CD4-positive, alpha-beta memory T cell (primary cell): ENCODE measurements at places on chromosomes 2 and 18.

DNA sequence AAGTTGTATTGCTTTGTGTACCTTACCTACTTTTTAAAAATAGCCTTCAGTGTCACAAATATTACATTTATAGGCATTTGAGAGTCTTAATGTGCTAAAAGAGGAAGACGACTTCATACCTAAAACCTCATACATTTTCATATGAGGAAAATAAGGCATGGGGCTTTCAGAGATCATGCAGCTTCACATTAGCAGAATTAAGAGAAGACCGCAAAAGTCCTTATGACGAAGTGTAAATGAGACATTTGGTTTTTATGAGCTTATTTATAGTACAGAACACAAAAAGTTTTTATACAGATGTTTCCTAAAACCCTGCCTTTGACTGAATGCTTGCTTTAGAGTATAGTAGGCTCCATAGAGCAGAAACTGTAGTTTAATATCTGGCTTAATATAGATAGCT lies 10.1 kb upstream of the CCDC138 start:
- H3K27me3 ChIP-seq = no peaks in the 10 kb centered on the region
- H3K4me3 ChIP-seq = no peak overlapping the region
- H3K36me3 ChIP-seq = peaks cover 50% of the 10 kb centered on the region
- no peaks in the 10 kb centered on the region for H3K4me1 ChIP-seq
- no peak for DNase-seq
- no peak overlapping the region for H3K27ac ChIP-seq

DNA sequence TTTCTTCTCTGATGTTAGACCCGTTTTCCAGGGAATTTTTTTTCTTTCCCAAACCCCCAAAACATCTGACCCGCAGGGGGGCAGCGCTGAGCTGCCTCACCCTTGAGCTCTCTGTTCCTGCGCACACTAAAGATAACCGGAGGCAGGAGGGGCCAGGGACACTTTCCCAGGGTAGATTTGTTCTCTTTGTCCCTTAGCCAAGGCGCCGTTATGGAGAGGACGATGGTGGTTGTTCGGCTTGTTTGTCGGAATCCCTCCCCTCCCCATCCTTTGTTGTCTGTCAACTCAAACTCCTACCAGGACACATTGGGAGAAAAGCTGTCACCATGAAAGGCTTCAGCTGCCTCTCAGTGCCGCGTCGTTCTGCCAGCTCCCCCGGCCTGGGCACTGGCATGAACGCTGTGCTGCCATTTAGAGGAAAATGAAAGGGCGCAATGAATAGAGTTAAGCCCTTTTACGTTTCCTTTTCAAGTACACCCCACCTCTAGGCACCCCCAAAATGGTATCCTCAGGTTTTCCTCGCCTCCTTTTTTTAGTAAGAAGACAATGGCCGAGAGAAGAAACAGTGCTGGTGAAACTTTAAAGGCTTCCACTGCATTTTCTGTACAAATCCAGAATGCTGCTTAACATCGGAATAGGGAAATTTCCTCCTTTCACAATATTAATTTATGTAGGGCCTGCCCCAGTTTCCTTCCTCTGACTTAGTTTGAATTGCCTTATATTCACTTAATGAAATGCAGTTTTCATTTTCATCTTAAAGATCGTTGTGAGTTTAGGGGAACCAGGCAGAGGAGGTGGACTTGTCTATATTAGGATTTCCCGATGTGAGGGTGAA lies 62.1 kb downstream of the RND3 start:
- DNase-seq = no peak
- no peaks in the 10 kb centered on the region for H3K36me3 ChIP-seq
- H3K27me3 ChIP-seq = no peaks in the 10 kb centered on the region
- no peaks in the 10 kb centered on the region for H3K4me1 ChIP-seq

GRCh38 chr18:46040747-46041104 lies 31.3 kb downstream of the PSTPIP2 start:
- no peak overlapping the region for H3K27ac ChIP-seq
- H3K4me3 ChIP-seq = no peak overlapping the region
- no peaks in the 10 kb centered on the region for H3K36me3 ChIP-seq
- no peak for DNase-seq

DNA sequence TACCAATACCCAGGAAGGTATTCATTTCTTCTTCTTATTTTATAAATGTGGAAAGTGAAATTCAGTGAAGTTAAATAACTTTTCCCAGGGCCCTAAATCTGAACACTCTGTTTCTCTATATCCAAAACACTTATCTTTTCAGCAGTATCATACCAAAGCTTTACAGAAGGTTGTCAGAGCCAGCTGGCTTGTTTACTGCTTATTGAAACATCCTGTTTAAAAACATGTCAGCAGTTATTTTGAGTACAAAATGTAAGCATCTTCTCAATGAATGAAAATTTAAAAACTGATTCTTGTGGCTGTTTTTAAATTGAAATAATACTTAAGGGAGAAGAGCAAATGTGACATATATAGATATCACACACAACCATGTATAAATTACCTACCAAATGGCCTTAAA lies 11.3 kb upstream of the CDH19 start:
- H3K36me3 ChIP-seq = no peaks in the 10 kb centered on the region
- DNase-seq = no peak
- H3K4me3 ChIP-seq = no peak overlapping the region
- H3K27me3 ChIP-seq = no peaks in the 10 kb centered on the region
- H3K4me1 ChIP-seq = no peaks in the 10 kb centered on the region

DNA sequence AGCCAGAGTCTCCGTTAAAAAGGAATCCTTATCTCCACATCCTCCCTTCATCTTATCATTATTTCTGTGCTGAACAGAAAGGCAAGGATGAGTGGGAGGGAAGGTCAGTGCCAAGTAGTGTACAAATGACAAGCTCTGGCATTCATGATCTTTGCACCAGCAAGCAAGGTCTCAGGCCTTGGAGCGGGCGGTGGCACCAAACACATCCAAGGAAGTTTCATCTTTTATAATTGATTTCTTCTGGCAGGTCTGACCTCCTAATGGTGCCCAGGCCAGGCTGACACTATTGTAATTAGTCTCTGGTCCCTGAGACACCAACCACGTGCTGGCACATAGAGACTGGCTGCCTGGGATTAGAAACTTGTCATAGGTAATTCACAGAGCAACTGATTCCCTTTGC lies 336.6 kb downstream of the EN1 start:
- no peak overlapping the region for H3K27ac ChIP-seq
- H3K36me3 ChIP-seq = no peaks in the 10 kb centered on the region
- no peak overlapping the region for H3K4me3 ChIP-seq
- no peaks in the 10 kb centered on the region for H3K27me3 ChIP-seq
- DNase-seq = no peak
- no peaks in the 10 kb centered on the region for H3K4me1 ChIP-seq

- H3K27ac ChIP-seq = no peak overlapping the region
- no peak for DNase-seq
- peaks cover 19% of the 10 kb centered on the region for H3K4me1 ChIP-seq
These were observed 493 bp downstream of the FN1 start for GRCh38 chr2:215435280-215435869.

GRCh38 chr18:7619676-7620075 lies 52.6 kb downstream of the PTPRM start:
- DNase-seq = no peak
- no peak overlapping the region for H3K27ac ChIP-seq
- H3K4me3 ChIP-seq = no peak overlapping the region
- no peaks in the 10 kb centered on the region for H3K36me3 ChIP-seq

GRCh38 chr2:119431976-119432850 lies 559 bp downstream of the TMEM37 start:
- H3K4me3 ChIP-seq = no peak overlapping the region
- DNase-seq = no peak
- H3K4me1 ChIP-seq = no peaks in the 10 kb centered on the region
- H3K36me3 ChIP-seq = no peaks in the 10 kb centered on the region
- H3K27me3 ChIP-seq = peaks cover 8% of the 10 kb centered on the region
- no peak overlapping the region for H3K27ac ChIP-seq

DNA sequence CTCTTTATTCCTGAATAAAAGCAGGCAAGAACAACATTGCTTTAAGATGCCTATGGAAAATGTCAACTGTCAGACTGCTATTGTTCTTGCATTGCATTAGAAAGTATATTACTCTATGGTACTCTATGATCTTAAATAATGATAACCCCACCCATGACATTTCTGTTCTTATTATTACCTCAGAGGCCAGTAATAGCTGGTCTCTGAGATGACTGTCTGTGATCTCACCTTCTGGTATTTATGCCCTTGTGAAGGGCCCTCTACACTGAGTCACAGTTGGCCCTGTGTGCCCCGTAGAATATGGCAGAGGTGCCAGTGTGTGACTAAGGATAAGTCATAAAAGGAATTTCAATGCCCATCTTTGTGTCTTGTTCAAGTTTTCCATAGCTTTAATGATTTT lies 61.0 kb downstream of the SPP2 start:
- no peak overlapping the region for H3K4me3 ChIP-seq
- no peak for DNase-seq
- no peaks in the 10 kb centered on the region for H3K36me3 ChIP-seq
- H3K27me3 ChIP-seq = no peaks in the 10 kb centered on the region

GRCh38 chr2:229205704-229206103 lies 65.4 kb downstream of the PID1 start:
- H3K36me3 ChIP-seq = no peaks in the 10 kb centered on the region
- no peak overlapping the region for H3K27ac ChIP-seq
- DNase-seq = no peak
- H3K27me3 ChIP-seq = no peaks in the 10 kb centered on the region
- H3K4me1 ChIP-seq = no peaks in the 10 kb centered on the region
- no peak overlapping the region for H3K4me3 ChIP-seq

GRCh38 chr2:223787358-223787757 lies 50.0 kb downstream of the AP1S3 start:
- DNase-seq = no peak
- no peaks in the 10 kb centered on the region for H3K36me3 ChIP-seq
- no peak overlapping the region for H3K27ac ChIP-seq
- no peaks in the 10 kb centered on the region for H3K27me3 ChIP-seq

- no peak for DNase-seq
- H3K4me3 ChIP-seq = no peak overlapping the region
- H3K27ac ChIP-seq = no peak overlapping the region
- H3K36me3 ChIP-seq = no peaks in the 10 kb centered on the region
- no peaks in the 10 kb centered on the region for H3K27me3 ChIP-seq
These were observed 13.2 kb upstream of the SCYGR5 start for GRCh38 chr2:227653419-227653818.

GRCh38 chr18:65835881-65836280 lies 85.1 kb downstream of the CDH7 start:
- H3K36me3 ChIP-seq = no peaks in the 10 kb centered on the region
- H3K4me3 ChIP-seq = no peak overlapping the region
- H3K27me3 ChIP-seq = no peaks in the 10 kb centered on the region
- H3K27ac ChIP-seq = no peak overlapping the region
- no peak for DNase-seq
